ENCODE measurements at places on chromosomes 12 and 14.
A peak's percentile ranks its signal among the peaks of the same experiment; 100 is the strongest.

DNA sequence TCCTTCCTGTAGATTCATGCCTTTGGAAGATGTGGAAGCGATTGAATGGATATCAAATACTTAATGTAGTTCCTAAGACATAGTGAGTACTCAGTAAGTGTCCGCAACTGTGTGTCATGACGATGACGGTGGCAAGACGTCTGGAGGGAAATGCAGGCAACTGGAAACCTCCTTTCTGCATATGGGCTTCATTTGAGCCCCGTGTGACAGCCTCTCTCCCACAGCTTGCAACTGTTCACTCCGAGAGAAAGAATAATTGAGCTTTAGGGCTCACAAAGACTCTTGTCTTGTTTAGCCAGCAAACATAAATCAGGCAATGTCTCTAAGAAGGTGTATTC, 6.9 kb downstream of the CFAP251 start:
- DNase-seq, result peak; percentile 81

GRCh38 chr14:54867011-54867410, 35.6 kb downstream of the GCH1 start:
- no peak for DNase-seq

GRCh38 chr12:104433061-104433460, 23.7 kb upstream of the CHST11 start:
- no peak for DNase-seq

GRCh38 chr12:74426091-74426490, 111.5 kb upstream of the ATXN7L3B start:
- no peak for DNase-seq

DNA sequence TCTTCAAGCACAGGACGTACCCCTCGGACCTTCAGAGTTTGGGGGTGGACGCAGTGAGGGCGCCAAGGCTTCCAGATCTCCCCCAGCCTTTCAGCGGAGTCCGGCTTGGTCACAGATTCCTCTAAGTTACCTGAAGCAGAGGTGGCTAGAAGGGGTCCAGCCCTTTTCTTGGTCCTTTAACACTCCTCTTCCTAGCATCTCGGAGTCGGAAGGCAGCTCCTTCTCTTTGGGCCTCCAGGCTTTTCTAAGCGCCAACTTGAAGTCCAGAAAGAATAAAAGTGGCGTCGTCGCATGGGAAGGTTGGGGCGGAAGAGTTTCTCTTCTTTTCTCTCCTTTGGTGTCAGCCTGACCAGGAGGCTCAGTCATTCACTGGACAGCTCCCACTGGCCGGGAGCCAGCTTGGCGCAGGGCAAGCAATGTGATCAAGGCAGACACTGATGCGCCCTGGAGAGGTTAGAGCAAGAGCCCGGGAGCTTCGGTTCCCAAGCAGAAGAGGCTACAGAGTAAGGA, 9.6 kb downstream of the OR6S1 start:
- peak; percentile 75 for DNase-seq

- peak; percentile 95 for DNase-seq
These were observed 103.4 kb upstream of the MAP1LC3B2 start for GRCh38 chr12:116455540-116456329.

GRCh38 chr12:3047961-3048360, 29.2 kb upstream of the TSPAN9 start:
- DNase-seq, result no peak
